ENCODE measurements at places on chromosomes 7 and 10.

DNA sequence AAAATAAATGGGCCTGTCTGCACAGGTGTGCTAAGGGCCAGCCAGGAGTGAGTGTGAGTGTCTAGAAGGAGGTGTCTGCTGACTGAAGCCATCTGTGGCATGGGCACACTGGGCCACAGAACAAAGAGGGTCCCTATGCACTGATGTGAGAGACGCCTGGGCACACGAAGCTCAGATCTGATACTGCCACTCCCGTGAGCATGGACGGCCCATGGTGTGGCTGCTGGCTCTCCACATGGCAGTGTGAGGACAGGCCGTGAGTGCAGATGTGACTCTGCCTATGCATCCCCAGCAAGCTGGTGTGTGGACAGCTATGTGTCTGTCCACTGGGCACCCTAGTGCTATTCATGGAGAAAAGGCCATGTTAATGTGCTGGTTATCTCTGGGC lies 12.8 kb upstream of the MYL7 start:
- no peak for DNase-seq

DNA sequence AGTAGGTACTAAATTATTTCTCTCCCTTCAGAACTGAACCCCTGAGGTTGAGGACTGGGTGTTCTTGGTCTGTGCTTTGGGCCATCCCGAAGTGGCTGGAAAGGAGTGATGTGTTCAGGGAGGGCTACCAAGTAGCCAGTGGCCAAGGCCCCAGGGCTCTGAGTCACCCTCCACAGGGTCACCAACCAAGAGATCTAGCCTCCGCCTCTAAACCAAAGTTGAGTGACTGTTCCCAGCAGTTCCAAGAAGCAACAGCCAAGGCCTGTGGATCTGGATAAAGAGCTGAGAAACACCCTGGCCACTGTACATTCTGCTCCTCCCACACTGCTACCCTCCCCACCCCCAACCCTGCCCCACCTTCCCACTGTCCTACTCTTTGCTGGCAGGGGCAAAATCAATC lies 35.5 kb upstream of the KCNMA1 start:
- DNase-seq: no peak

DNA sequence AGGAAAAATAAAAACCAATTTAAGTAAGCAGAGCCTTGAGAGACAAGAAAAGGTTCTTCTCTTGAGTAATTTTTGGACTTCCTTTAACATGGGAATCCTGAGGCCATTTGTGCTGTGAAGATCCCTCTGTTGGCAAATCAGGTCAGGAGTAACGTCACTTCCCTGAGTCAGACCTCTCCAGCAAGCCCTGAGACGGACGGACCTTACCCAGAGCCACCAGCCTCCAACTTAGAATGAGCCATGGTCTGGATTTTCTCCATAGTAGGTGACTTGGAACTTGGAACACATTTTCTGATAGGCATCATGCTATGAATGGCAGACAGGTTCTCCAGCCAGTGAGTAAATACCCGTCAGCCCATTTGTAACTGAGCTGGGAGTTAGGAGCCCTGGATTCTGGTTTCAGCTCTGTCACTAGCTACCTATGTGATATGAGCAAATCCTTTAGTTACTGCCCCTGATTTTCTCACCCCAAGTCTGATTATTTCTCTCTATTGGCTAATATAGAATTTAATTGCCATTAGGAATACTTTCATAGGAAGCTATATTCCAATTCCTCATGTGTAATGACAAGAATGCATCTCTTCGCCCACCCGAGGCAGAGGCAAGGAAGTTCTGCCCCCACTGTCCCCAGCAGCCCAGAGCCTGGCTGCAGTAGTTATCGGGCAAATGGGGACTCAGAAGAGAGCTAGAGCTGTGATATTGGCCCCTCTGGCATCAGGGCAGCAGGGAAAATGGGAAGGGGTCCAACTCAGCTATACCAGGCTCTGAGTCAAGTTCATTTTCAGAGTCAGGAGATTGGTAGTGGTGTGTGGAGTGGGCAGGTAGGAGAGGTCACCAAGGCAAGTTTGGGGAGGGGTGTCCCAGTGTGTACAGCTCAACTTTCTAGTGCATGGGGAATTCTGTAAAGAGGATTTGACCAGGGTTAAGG lies 153.7 kb upstream of the AGK start:
- no peak for DNase-seq

- DNase-seq: no peak
Measured at GRCh38 chr7:99272476-99273045, at the start of gene MYH16. TSS of gene MYH16 (plus strand) at chr7:99272839.

GRCh38 chr10:85492684-85493083 lies 873.9 kb downstream of the GRID1 start:
- DNase-seq: no peak

- DNase-seq: no peak
Measured at GRCh38 chr10:59025981-59026765, 150.3 kb upstream of the PHYHIPL start.

DNA sequence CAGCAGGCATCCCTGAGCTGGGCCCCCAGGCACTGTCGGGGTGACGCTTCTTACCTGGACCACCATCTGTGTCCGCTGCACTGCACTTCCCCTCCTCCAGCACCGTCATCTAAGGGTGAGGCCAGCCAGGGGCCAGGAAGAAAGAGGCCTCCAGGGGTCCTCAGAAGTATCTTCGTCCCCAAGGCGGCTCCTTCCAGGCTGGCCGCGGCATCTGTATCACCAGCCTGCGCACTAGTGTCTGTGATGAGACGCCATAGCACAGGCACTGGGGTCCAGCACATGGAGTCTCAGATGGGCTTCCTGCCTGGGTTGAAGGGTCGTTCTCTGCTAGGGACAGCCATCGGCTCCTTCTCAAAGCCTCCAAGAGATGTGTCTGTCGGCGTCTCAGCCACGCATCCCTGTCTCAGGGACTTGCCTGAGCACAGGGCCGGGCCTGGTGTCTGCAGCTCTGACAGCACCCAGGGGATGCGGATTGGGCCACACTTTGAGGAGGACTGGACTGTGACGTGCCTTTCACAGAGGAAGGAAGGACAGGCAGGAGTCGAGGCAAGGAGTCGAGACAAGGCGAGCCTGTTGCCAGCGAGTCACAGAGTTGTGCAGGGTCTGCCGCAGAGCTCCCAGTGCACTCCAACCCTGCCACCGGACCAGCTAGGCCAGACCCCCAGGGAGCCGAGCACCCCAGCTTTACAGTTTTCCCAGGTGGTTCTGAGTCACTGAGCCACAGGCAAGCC lies 101.5 kb upstream of the DIP2C start:
- no peak for DNase-seq

- no peak for DNase-seq
Measured at GRCh38 chr7:106767498-106768323, 97.4 kb upstream of the PIK3CG start.

GRCh38 chr10:83654689-83655088 lies 484.6 kb upstream of the GHITM start:
- no peak for DNase-seq

GRCh38 chr7:127948312-127948711 lies 82.9 kb downstream of the LRRC4 start:
- no peak for DNase-seq

GRCh38 chr7:125908711-125909110 lies 979.1 kb upstream of the POT1 start:
- DNase-seq: no peak

DNA sequence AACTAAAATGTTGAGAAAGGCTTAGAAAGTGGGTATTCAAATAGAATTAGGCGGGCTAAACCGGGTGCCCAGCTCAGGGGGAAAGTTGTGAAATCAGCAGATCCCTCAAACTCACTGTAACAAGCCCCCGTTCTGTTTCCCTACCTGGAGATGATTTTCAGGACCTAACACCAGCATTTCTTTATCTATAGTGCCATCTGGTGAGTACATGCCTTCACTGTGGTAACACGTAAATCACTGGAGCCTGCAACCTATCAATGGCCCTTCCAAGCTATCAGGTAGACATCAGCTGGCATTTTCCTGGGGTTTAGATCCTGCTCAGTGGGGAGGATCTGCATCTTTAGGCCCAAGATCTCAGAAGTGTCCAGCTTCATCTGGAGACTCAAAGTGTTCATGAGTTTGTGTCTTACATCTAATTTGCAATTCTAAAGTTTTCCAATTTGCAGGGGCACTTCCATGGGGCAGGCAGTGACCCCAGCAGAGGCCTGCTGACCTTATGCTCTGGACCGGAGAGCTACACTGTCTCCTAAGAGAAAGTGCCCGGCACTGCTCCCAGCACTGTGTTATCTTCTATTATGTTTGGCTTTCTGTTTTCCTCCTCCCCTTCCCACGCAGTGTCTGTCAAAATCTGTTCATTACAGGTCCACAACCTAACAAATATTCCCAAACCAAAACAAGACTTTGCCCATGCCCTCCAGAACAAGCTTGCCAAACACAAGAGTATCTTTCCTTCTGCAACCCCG lies 132.5 kb downstream of the LSM5 start:
- no peak for DNase-seq

GRCh38 chr7:43533801-43534479 lies 49.0 kb upstream of the STK17A start:
- DNase-seq: no peak

DNA sequence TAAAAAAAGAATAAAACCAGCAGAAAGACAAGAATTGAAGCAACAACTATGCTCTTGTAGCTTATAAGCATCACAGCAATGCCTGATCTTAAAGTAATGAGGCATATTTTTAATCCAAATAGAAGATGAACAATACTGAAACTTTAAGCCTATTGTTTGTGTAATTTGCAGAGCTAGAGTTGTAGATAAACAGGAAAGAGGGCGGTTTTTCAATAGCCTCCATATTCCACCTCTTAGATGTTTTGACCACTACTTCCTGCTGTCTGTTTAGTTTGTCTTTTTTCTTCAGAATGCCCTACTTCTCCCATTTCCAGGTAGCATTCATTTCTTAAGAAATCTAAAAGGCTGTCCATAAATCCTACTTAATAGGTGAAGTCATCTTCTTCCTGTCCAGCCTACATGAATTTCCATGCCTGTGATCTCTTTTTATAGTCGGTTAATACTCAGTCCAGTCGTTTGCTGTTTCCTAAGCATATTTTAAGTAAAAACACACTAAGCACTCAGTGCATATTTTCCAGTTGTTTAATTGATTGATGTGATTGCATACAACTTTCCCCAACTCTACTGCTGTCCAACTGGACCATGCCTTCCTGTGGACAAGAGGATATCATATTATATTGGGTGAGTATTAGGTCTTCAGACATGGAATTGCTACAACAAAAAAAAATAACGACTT lies 308.1 kb downstream of the TFEC start:
- no peak for DNase-seq

GRCh38 chr7:26105236-26105635 lies 46.8 kb upstream of the NFE2L3 start:
- no peak for DNase-seq

GRCh38 chr10:102311025-102311420 lies 65.7 kb downstream of the GBF1 start:
- DNase-seq: no peak

- DNase-seq: no peak
Measured at GRCh38 chr10:96513305-96513697, 425 bp downstream of the TLL2 start.

GRCh38 chr10:120732643-120733313 lies 118.4 kb upstream of the WDR11 start:
- DNase-seq: no peak

DNA sequence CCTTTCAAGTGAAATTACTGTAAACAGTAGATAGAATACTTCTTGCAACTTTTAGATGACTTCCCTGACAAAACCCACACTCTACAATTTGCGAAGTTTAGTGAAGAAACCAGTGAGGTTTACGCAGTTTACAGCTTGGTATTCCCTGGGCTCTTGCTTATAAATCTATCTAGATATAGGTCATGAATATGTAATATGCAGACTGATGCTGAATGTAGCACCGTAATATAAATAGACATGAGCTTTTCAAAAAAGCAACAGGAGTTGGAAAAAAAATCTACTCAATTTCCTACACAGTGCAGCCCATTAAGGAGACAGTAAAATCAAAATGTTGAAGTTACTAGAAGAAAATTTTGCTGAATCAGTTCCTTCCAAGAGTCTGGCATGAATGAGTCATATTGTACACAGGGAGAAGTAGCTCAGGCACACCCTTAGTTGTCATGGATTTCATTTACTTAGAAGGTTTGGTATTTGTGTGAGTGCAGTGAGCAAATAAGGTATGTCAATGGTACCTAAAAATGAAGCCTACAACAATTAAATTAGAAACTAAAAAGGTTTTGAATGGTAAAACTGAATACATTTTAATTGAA lies 67.7 kb upstream of the NEUROD6 start:
- no peak for DNase-seq

- no peak for DNase-seq
Measured at GRCh38 chr7:151844071-151844824, 32.7 kb downstream of the PRKAG2 start.

- DNase-seq: no peak
Measured at GRCh38 chr10:62614389-62615157, 189.9 kb upstream of the ADO start.

GRCh38 chr10:10326116-10326515 lies 691.6 kb upstream of the CELF2 start:
- DNase-seq: no peak

GRCh38 chr7:102468478-102469350 lies 3.9 kb downstream of the LRWD1 start:
- DNase-seq: no peak

DNA sequence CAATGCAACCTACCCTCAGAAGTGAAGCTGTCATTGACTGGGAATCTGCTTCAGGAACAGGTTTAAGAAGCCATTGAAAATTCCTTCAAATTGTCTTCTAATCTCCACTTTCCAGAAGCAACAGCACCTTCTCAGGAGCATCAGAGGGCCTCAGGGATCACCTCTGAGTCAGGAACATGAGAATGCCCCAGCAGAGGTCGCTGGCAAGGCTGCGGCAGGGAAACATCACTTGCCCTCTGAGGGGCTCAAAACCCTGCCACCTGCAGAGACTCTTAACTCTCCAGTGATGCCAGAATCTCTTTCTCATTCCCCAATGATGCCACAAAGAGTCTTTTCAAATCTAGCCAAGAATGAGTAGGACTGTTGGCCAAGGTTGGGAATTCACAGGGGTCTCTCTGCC lies 5.9 kb upstream of the MAPK8 start:
- DNase-seq: no peak

GRCh38 chr7:150417863-150418262 lies 32.6 kb upstream of the GIMAP8 start:
- no peak for DNase-seq

- DNase-seq: no peak
Measured at GRCh38 chr10:112382515-112383235, 8.8 kb downstream of the ACSL5 start.
